Pancreas (tissue), 10 donors: ENCODE measurements at places on chromosomes 2 and 18. TPM values are rescaled to one million over a fixed set of nuclear protein-coding genes. Genes with fewer than 3 reads are reported as not detected.

Gene TLX2
- polyA plus RNA-seq, result 0.12 TPM

Gene FEV
- polyA plus RNA-seq, result 3.9 TPM

- no peak for DNase-seq
Observed at GRCh38 chr2:108579623-108580022, 45.4 kb downstream of the LIMS1 start.

DNA sequence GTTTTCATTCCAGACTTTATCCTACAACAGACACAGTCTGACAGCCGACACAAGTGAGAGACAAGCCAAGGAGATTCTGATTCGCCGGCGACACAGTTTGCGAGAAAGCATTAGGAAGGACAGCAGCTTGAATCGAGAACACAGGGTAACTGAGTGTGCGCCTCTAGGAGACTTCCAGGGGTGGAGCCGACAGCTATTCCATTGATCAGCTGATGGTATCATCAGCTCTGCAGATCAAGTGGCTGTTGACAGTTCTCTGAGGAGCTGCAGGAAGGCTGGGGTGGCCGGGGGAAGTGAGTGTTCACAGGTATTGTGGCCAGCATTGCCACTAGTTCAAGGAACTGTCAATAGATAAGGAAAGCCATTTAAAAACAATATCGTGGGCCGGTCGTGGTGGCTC is 57.3 kb upstream of the TMEM182 start:
- DNase-seq, result no peak

DNA sequence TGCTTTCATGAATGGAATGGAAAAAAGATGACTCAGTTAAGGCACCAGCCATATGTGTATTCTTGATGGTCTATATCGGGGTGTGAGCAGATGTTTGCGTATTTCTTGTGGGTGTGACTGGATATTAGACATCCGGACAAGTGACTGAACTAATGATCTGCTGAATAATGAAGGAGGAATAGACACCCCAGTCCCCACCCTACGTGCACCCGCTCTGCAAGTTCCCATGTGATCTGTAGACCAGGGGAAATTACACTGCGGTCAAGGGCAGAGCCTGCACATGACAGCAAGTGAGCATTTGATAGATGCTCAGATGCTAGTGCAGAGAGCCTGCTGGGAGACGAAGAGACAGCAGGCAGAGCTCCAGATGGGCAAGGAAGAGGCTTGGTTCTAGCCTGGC is 12.4 kb upstream of the PRLH start:
- DNase-seq, result no peak

Gene SFT2D3
- 3.6 TPM for polyA plus RNA-seq

DNA sequence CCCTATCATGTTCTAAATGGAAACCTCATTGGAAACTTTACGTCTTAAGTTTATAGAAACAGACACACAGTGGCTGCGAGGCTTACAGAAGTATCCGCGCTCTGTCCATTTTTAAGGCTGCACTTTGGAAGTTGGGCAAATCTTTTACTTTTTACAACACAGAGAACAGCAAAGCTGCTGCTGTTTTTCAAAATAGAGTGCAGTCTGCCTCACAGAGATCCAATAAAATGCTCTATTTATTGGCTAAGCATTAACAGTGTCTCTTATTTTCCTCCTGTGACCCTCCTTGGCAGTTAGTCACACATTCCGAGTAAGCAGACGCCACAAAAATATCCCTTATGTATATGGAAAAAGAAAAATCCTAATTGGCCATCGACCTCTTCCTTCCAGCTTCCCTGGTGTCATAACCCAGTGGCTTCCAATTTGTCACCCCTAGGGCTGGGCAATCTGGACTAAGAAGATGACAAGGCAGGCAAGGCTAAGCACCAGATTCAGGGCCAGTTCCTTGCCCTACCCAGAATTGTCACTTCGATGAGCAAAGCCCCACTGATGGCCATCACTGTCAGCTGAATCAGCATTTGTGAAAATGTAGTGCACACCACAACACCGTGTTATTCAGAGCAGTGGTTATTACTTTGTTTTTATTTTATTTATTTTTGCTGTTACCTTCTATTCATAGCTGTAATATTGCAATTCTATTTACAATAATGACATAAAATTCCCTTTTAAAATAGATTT is 47.7 kb upstream of the MEIS1 start:
- no peak for DNase-seq

Gene GPR75
- polyA plus RNA-seq, result 1.3 TPM

- no peak for DNase-seq
Observed at GRCh38 chr2:119466373-119466772, 34.7 kb downstream of the TMEM37 start.

- no peak for DNase-seq
Observed at GRCh38 chr2:20227894-20228505, 3.1 kb upstream of the SDC1 start.

- no peak for DNase-seq
Observed at GRCh38 chr2:45883603-45884000, 232.1 kb downstream of the PRKCE start.

DNA sequence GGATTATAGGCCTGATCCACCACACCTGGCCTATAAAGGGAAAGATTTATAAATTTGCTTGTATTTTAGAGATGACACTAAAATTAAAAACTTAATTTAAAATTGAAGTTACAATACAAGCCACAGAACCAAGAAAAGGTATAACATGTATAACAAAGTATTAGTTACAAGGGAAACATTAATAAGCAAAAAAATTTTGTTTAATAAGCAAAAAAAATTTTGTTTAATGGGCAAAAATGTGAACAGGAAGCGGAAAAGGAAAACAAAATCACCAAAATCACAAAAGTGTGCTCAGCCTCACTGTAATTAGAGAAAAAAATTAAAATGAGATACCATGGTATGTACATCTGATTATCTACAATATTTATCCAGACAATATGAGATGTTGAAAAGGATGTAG is 15.9 kb upstream of the NDUFV2 start:
- no peak for DNase-seq

Gene HOXD10
- polyA plus RNA-seq, result not detected

DNA sequence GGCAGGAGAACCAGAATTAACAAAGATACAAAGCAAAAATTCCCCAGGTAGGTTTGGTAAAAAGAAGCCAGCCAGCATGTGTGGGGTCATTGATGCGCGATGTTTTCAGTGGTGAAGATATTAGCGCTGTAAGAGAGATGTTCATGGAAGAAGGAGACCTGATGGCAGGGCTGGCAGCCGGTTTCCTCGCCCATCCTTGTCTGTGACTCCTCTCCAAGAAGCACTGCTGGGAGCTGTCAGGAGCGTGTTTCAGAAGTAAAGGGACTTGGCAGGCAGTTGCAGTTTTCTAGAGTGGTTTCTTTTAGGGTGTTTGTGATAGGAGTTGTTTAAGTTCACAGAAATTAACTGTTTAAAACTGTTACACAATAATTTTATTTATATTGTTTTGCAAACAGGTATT is 24.6 kb downstream of the TAF1B start:
- no peak for DNase-seq

- no peak for DNase-seq
Observed at GRCh38 chr2:211359347-211359746, 802.9 kb downstream of the CPS1 start.

DNA sequence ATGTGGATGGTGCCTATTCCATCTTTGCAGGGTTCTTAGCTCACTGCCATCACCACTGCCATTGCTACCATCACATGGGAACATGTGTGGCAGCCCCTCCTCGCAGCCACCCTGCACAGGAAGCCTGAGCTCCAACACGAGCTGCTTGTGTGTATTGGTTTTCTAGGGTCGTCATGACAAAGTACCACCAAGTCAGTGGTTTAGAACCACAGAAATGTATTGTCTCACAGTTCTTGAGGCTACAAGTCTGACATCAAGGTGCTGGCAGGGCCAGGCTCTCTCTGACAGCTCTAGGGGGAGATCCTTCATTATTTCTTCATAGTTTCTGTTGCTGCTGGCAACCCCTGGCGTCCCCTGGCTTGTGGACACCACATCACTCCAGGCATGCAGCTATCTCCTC is 10.3 kb upstream of the IL1R2 start:
- DNase-seq, result no peak

GRCh38 chr2:111199840-111200239 is 79.1 kb downstream of the BCL2L11 start:
- no peak for DNase-seq

- DNase-seq, result no peak
Observed at GRCh38 chr2:131140581-131140980, 35.4 kb downstream of the PLEKHB2 start.

- DNase-seq, result no peak
Observed at GRCh38 chr18:23169673-23170044, 34.4 kb downstream of the CABLES1 start.

DNA sequence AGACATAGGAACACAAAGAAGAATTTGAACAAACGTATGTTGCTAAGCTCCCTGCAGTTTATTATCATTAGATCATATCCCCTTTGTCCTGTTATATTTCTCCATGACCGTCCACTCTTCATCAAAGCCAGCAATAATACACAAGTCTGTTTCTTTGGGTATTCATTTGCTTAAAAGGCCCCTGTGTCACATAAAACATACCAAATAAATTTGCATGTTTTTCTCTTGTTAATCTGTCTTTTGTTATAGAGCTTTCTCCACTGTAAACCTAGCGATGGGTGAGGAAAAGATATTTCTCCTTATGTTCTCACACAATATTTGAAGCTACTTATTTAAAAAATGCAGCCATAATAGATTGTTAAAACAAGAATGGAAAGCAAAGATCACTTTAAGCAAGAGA is 42.9 kb upstream of the REL start:
- DNase-seq, result no peak

Gene EDAR
- 0.05 TPM for polyA plus RNA-seq

DNA sequence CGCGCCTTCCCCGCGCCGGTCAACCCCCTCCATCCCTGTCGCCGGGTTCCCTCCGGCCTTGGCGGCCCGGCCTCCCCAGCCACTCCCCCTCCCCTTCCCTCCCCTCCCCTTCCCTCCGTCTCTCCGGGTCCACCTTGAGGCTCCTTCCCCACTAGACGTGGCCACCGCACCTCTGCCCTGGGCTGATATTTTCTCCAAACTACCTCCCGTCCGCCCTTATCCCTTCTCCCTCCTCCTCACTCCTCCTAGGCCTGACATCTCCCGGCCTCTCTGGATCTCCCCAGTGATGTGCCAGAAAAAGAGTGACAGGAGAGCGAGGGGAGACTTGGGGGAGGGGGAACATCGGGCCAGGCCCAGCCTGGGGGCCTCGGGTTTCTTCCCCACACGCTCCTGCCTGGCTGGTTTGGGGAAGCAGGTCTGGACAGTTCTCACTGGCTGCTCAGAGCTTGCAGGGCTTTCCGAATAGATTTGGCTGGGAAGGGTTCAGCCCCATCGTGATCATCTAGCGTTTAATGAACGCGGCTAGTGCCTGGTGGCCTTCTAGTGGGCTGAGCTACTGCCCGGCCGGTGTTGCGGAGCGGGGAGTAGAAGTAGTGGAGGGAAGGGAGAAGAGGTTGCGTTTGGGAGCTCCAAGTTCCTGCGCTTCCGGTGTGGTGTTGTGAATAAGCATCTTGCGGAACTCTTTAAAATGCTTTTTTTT is 641 bp downstream of the MAPRE3 start:
- DNase-seq, result peak; percentile 5

Gene SCYGR4
- not detected for polyA plus RNA-seq
